Stimulated activated naive B cell treated with anti-CD40 and anti-IgM and Interleukin-4, amounts not matched to agents 10 μg/mL and 1 μg/mL and 100 μg/mL, for 72 hours (primary cell): ENCODE measurements at places on chromosomes 6 and 20.

DNA sequence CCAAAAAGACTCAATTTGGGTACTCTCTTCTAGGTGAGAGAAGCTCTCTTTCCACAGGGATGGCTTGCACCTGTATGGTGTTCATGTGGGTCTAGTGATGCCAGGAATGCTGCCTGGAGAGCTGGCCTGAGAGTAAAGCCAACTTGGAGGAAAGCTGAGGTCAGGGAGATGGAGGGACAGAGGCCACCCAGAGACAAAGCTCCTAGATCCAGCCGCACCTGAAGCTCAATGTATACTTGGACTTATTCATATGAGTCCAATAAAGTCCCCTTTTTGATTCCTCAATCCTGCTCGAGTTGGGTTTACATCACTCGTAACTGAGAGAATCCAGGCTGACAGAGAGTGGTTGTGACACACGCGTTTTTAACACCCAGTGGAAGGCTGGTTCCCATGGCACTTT lies 33.8 kb downstream of the SULF2 start:
- DNase-seq, result no peak

- DNase-seq, result no peak
Measured at GRCh38 chr6:90790696-90791095, 203.8 kb upstream of the MAP3K7 start.

- DNase-seq, result peak; percentile 58
Measured at GRCh38 chr6:142945446-142946180, 637 bp upstream of the HIVEP2 start.

- DNase-seq, result no peak
Measured at GRCh38 chr20:59387891-59388290, 87.5 kb downstream of the EDN3 start.
